ENCODE measurements at places on chromosomes 1 and 21.
A peak's percentile ranks its signal among the peaks of the same experiment; 100 is the strongest.

- no peak for DNase-seq
These were observed 11.4 kb downstream of the EDEM3 start for GRCh38 chr1:184743062-184743756.

GRCh38 chr1:63524201-63524600 is 876 bp downstream of the EFCAB7 start:
- no peak for DNase-seq

GRCh38 chr1:147640553-147641165 is 29.7 kb downstream of the ACP6 start:
- DNase-seq, result peak; percentile 53

GRCh38 chr1:85884372-85885035 is 176.3 kb upstream of the ZNHIT6 start:
- no peak for DNase-seq

DNA sequence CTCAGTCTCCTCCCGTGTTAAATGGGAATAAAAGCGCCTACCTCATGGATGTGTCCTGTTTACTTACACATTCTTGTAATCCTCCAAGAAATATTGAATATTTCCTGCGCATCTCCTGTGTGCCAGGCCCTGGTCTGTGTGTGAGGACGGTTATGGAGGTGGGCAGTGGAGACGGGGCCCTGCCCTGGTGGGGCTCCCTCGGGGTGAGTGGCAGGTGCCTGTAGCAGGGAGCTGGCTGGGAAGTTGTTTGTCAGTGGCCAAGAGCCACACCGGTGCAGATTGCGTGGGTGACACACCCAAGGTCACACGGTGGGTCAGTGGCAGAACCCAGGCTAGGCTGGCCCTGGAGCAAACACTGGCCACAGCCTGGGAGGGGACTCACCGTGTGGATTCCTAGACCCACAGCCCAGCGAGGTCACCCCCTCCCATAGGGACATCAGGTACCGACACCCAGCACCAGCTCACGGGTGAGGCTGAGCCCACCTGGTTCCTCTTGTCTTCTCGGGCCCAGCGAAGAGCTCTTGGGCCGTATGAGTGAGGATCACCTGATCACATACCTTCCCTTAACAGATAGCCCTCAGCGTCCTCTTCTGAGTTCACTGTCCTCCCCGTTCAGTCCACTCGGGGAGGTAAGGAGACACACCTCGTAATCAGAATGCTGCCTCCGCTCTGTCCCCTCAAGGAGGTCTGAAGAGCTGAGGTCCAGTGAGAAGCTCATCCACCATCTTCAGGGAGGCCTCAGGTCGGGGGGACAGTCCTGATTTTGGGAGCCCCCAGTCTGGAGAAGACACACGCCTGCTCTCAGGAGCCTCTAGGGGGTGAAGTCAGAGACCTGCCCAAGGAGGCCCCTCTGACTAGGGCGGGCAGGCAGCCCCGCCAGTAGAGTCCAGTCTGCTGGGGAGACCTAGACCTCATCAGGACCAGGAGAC is 349.6 kb downstream of the MATN1 start:
- no peak for DNase-seq

DNA sequence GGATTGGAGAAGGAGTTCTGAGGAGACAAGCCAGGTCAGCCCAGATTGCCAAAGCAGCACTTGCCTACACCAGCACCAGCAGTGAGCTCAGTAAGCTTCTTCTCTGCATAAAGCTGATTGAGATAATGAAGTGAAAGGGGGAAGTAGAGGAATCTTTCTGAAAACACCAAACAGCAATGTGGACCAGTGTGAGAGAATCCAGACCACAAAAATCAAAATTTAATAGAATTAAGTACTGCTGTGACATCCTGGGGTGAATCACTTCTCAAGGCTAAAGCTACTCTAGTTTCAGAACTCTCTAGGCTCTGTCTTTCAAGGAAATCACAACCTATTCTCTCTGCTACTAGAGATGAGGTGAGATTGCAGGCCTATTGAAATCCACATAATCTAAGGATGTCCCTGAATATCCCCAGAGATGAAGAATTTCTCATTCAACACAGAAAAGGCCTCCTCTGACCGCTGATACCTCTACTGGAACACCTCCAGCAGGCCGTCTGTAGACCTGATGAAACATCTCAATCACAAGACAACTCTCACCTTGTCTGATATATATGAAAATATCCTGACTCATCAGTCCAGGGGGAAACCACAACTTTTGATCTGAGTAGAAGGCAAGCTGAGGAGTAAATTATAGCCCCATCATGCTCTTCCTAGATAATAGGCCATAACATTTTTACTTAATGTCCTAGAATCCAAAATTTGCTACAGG is at the start of gene FCRL4:
TSS of gene FCRL4 (minus strand) at position 127 of the 709 bp plus-strand sequence. CDS start 141 bp downstream, outside the sequence.
- no peak for DNase-seq

- no peak for DNase-seq
These were observed 97.3 kb downstream of the TTLL7 start for GRCh38 chr1:83901547-83902155.
